ENCODE measurements at places on chromosomes 2 and 18.

DNA sequence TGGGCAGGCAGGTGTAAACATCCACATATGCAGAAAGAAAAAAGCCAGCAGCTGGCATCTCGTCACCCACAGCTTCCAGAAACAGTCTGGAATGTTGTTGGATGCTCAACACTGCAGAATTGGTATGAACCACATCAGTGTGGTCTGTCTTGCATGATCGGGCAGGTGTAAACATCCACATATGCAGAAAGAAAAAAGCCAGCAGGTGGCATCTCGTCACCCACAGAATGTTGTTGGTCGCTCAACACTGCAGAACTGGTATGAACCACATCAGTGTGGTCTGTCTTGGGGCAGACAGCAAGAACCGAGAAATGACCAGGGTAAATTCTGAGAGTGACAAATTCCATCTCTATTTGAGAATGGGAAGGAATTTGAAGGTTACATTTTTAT is 39.6 kb downstream of the DOCK10 start:
- no peak for DNase-seq

DNA sequence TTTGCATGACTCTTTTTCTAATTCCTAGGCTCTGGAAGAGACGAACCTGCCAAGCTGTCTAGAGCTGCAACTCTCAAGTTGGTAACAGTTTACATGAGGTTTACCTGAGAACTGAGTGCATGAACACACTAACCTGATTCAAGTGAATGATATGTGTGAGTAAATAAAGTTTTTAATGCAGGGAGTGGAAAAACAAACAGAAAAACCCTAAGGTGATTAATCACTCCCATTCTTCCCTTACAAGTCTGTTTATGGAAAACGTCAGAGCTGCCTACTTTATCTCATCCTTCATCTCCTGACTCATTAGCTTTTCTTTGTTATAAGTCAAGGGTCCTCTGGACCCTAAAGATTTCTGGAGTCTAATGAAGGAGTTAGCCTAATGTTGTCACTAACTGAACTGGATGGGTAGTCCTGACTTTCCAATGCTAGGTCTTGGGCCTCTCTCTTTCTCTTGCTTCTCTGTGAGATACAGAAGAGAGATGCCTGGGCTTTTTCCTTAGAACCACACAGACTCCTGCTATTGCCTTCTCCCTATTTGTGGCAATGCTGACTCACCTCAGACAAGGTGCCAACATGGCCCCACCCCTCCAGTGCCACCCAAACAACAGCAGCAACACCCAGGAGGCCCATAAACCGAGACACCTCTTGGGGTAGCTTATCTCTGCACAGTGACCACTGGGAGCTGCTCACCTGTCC is 952.4 kb downstream of the EPHA4 start:
- DNase-seq = peak; percentile 2

GRCh38 chr2:26469955-26470354 is 8.0 kb downstream of the OTOF start:
- no peak for DNase-seq

DNA sequence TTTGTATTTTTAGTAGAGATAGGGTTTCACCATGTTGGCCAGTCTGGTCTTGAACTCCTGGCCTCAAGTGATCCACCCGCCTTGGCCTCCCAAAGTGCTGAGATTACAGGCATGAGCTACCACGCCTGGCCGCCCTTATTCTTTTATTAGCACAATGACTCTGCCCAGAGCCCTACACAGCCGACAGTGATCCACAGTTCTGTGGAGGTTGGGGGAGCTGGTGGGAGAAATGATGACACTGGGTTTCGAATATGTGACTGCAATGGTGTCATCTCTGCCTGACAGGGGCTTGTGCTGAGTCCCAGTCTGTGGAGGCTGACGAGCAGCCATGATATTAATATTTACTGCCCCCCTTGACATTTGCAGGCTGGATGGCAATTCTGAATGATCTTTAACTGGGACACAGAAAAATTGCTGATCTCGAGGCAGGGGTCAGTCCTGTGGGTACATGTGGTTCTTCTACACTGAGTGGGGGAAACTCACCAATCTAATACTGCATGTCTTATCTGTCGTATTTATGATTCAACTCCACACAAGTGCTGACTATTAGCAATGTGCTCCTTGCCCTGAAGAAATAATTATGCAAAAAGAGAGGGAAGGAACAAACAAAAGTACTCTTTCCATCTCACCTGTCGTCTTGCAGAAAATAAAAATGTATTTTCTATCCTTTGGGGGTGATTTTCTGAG is 6.3 kb upstream of the CTAGE1 start:
- no peak for DNase-seq

GRCh38 chr2:38666556-38666910 is 619 bp downstream of the GALM start:
- DNase-seq = no peak

- no peak for DNase-seq
Measured at GRCh38 chr2:234606896-234607295, 110.0 kb upstream of the ARL4C start.

DNA sequence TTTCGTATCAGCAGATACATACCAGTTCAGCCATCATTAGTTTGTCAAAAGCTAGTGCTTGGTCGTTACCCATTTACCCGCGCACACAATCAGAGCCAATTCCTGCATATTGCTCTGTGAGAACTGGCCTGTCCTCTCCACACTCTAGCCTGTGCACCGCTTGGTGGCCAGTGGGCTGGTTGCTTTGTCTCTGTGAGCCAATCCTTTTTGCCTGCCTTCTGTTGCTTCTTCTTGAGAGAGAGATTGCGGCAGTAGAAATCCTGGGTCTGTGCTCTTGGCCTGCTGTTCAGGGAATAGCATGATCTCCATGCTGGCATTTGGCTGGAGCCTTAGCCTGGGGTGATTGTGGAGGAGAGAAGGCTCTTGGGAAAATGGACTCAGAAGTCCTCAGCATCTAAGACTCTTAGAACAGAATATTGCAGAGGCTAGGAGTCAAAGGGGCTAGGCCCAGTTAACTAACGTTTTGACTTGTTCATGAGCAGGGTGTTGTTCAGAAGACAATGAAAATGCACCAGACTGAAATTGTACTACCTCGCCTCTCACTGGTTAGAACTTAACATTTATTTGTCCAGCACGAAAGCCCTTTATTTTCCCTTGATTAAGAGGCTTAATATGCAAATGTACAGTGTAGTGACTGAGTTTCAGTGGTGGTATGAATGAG is 37.1 kb downstream of the MAP4K4 start:
- no peak for DNase-seq

GRCh38 chr2:28444956-28445355 is 50.9 kb upstream of the PLB1 start:
- DNase-seq = no peak

DNA sequence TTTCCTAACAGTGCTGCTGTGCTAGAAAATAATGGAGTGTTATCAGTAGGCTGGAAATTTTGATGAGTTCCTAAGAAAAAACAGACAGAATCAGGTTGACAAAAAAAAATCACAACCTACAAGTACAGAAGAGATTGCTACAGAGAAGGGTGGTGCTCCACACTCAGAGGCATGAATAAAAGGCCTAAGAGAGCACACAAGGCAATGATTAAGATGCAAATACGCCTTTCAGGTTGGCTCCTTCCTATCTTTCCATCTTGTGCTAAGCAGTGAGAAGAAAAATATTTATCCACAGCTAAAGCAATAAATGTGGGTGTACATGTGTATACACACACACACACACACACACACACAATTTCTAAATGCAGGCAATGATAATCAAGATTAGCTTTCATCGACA is 130.6 kb upstream of the UBE2E3 start:
- no peak for DNase-seq

- no peak for DNase-seq
Measured at GRCh38 chr2:163737563-163737962, 1.8 kb upstream of the FIGN start.

DNA sequence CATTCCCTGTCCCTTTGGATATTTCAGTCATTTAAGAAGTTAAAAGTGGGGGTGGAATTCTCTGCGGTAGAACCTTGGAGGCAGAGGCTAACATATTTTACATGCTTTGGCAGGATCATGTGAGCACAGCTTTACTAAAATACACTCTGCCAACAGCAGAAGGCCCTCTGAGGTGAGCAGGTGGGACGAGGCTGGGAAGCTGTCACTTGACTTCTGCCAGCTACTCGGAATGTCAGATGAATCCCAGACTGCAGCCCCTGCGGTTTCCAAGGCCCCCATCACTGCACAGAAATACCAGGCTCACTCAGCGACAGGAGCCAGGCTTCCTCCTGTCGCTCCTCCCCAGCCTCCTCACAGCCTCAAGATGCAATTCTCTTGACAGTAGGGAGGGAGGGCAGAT is 220.9 kb upstream of the REV1 start:
- no peak for DNase-seq

DNA sequence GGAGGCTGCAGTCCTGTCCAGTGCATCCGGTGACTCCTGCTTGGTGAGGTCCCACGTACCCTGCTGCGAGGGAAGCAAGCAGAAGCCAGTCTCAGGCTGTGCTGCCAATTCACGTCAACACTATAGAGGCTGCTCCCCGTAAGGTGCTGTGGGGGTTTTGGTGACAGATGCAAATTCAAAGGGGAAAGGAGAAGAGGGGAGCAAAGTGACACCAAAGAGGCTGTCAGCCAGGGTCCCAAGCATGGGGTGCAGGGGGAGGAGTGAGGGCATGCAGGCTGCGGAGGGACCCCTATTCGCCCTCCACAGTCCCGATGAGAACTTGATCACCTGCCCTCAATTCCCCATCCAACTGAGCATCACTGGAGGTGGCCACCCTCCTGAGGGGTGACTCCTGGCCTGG is 179.4 kb upstream of the HS6ST1 start:
- no peak for DNase-seq

GRCh38 chr2:234789556-234790325 is 162.1 kb upstream of the SH3BP4 start:
- no peak for DNase-seq

GRCh38 chr2:17149945-17150344 is 368.3 kb downstream of the RAD51AP2 start:
- DNase-seq = no peak

GRCh38 chr2:71452565-71452964 is 796 bp upstream of the DYSF start:
- DNase-seq = peak; percentile 75

GRCh38 chr2:74938264-74938663 is 20.2 kb upstream of the POLE4 start:
- DNase-seq = no peak

- DNase-seq = no peak
Measured at GRCh38 chr2:4992226-4992625, 700.0 kb upstream of the SOX11 start.

- no peak for DNase-seq
Measured at GRCh38 chr2:134639265-134639664, 79.5 kb downstream of the TMEM163 start.

DNA sequence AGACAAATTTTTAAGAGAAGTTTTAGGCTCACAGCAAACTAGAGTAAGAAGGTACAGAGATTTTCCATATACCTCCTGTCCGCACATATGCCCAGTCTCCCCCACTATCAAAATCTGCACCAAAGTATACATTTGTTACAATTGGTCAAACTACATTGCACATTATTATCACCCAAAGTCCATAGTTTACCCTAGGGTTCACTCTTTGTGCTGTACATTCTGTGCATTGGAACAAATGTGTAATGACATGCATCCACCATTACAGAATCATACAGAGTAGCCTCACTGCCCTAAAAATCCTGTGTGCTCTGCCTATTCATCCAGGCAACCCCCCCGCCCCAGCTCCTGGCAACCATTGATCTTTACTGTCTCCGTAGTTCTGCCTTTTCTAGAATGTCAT is 61.7 kb upstream of the SPRED2 start:
- no peak for DNase-seq

DNA sequence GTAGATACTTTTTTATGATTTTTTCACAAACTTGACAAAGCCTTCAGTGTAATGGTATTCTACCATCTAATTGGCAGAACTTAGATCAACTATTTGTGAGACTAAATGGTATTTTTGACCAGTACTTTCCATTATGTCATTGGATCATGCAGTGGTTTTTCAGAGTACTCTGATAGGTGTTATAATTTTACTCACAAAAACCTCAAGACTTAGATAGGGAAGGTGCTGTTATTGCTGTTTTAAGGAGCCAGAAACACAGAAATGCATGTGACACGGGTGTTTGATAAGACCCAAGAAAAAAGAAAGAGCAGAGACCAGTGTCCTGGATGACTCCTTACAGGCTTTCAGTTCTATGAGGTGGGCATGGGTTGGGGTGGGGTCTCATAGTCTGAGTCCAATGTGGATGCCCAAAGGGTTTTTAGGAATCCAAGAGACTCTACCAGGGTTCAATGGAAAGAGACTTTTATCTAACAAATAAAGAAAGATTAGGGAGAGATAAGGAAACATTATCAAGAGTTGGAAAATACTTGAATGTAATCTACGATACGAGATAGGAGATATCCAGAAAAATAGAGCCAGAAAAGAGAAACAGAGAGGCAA is 31.3 kb downstream of the SP140 start:
- DNase-seq = no peak

- DNase-seq = no peak
Measured at GRCh38 chr2:131641414-131642206, 113.9 kb downstream of the CCDC74A start.

GRCh38 chr2:64796926-64797325 is 143.2 kb upstream of the SERTAD2 start:
- no peak for DNase-seq

GRCh38 chr2:151716721-151717120 is 17.6 kb downstream of the NEB start:
- DNase-seq = no peak

DNA sequence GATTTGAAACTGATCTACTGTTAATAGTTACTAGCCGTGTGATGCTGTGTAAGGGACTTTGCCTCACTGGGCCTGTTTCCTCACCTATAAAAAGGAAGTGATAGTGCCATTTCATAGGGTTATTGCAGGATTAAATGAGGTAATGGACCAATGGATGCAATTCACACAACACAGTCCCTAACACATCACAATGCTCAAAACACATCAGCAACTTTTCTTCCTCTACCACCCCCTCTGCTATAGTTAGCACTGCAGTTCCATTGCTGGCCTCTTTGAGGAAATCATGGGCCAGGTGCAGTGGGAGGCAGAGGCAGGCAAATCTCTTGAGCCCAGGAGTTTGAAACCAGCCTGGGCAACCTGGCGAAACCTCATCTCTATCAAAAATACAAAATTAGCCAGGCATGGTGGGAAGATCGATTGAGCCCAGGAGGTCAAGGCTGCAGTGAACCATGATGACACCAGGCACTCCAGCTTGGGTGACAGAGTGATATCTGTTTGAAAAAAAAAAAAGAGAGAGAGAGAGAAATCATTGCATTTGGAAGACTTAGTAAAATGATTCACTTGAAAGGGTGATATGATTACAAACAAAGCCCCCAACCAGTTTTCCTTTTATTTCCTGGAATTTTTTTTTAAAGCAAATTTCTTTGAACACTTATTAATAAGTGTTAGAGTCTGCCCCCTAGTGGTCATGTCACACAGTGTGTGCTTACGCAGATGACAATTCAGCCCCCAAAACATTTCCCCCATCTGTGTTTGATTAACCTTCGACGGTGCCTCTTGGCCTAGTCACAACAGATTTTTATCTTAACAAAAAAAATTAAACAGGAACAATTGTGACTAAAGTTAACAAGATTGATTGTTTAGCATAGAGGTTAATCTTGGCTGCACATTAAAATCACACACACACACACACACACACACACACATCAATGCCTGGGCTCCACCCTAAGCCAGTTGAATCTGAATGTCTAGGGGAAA is 88.6 kb upstream of the BCL11A start:
- DNase-seq = peak; percentile 14

GRCh38 chr2:33034784-33035183 is 88.0 kb downstream of the LTBP1 start:
- no peak for DNase-seq

Measured in H54 (cell line).